KBM-7 (cell line): ENCODE measurements at places on chromosomes 7 and 10.

- DNase-seq = no peak
These were observed 664 bp upstream of the C10orf88 start for GRCh38 chr10:122954731-122955050.

DNA sequence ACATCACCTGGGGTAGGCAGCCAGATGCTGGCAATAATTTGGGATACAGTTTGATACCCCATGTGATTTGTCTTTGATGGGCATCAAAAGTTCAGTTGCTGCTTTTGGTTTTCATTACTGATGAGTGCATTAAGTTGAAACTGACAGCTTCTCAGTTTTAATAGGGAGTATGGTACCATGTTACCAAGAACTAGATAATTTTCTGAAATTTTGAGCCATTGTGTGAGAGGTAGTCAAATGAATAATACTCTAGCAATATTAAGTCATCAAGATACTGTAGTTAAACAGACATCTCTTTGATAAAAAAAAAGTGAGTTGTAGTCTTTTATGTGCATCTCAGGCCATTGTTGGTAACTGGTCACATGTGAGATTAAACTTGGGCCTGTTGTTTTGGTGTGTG, 71.5 kb downstream of the ST7 start:
- DNase-seq = no peak

DNA sequence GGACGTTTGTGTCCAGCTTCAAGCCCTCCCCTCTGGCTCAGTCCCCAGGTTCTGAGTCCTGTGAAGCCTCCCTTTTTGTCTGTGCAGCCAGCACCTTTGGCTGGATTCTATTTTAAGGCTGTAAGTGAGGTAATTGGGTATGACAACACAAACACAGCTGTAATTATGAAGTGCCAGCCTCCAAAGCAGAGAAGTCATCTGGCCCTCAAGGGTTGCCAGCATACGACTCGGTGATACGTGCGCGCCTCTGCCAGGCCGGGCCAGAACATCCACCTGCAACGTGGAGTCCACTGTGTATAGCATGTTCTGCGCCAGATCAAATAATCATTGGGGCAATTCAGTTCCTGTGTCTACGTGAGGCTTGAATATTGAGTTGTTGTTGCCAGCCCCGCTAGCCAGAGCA, 6.7 kb upstream of the FAM180A start:
- DNase-seq = no peak

- no peak for DNase-seq
These were observed 46.1 kb upstream of the GRB10 start for GRCh38 chr7:50828801-50829200.

DNA sequence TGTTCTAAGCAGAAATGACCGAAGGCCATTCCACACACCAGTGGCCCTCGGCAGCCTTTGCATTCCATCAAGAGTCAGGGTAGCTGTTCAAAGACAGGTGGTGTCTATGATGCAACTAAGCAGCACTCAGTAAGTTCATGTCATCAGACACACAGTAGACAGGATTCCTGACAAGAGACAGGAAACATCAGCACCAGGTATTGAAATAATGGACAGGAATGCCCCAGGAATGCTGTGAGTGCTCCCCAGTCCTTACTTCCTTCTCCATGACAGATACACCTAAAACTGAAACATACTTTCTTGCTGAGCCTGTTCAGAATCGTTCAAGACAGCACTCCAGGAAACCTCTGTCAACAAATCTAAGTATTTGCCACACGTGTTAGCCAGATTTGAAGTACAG, 204.4 kb downstream of the TPST1 start:
- no peak for DNase-seq

DNA sequence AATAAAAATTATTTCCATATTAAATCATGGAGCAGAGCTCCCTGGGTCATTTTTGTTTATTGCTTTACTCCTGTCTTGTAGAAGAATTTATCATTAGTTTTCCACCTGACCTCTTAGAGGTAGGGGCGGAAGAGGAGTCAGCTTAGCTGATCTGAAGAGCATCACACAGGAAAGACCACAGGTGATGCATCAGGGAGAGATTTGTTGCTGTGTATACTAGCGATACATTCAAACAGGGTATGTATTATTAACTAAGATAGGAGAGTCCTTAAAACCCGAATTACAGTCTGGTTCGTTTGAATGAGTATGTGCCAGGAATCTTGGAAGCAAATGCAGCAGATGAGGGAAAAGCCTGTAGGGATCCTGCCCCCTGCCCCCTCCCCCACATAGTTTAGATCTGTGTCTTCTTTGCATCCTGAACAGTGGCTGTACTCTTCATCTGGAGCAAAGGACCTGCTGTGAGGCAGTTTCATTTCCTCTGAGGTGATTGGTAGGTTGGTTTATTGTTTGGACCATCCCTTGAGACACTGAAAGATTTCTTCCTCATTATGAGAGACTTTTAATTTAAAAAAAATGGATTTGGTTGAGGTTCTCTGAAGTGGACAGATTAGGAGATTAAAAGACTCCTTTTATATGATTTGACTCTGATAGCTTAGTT, 177.0 kb downstream of the SND1 start:
- DNase-seq = no peak

GRCh38 chr10:21953585-21954057, 49.9 kb downstream of the DNAJC1 start:
- peak; percentile 58 for DNase-seq

DNA sequence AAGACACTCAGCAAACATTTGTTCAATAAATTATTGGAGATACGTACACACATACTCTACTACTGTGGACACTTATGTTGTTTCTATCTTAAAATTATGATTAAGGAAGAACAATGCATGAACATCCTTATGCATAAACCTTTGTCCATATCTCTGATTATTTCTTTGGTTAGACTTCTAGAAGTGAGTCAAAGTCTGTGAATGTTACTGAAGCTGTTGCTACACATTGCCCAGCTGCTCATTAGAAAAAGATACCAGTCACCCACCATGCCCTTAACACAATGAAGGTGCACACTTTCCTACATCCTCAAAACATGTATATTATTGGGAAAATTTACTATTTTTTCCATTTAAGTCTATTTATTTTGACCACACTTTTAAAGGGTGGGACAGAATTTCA, 1.4 kb upstream of the CLRN3 start:
- no peak for DNase-seq
